NCI-H1930 (cell line): ENCODE measurements at places on chromosomes 11 and 22.
A peak's percentile ranks its signal among the peaks of the same experiment; 100 is the strongest.

- DNase-seq, result no peak
Measured at GRCh38 chr22:44046485-44047141, 22.5 kb downstream of the PARVB start.

GRCh38 chr11:113906038-113906437 lies 1.4 kb downstream of the HTR3B start:
- peak; percentile 48 for DNase-seq

DNA sequence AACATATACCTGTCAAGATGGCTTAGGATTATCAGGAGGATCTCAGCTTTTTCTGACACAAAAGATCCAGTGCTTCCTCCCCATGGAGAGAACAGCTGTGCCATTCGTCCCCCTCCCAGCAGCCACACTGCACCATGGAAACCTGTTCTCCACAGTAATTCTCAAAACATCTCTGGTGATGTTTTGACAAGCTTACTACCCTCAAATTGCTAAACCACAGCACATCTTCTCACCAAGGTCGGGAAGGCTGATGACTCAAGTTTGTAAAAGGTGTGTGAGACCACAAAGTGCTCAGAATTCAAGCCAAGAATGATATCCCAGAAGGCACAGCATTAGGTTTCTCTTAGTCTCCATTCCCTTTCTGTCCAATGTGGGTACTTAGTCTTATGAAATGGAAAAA lies 3.9 kb upstream of the RAB38 start:
- no peak for DNase-seq

- no peak for DNase-seq
Measured at GRCh38 chr11:105073456-105074165, 28.5 kb upstream of the CARD16 start.

DNA sequence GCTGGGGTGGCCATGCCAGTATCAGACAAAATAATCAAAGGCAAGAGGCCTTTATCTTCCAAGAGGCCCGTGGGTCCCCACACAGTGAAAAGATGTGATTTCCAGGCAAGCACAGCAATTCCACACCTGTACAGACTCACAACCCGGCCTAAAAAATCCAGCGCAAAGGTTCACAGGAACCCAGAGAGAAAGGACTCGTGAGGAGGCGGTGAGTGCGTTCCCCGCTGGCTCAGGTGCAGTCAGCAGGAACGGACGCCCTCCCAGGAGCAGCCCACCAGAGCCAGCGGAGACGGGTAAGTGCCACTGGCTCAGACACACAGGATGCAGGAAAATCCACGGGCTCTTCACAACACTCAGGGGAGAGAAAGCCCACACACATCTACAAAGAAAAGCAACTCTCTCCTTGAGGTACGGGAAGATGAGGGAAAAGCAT lies 4.4 kb downstream of the TOLLIP start:
- no peak for DNase-seq

GRCh38 chr22:33688903-33689302 lies 231.4 kb downstream of the LARGE1 start:
- no peak for DNase-seq

DNA sequence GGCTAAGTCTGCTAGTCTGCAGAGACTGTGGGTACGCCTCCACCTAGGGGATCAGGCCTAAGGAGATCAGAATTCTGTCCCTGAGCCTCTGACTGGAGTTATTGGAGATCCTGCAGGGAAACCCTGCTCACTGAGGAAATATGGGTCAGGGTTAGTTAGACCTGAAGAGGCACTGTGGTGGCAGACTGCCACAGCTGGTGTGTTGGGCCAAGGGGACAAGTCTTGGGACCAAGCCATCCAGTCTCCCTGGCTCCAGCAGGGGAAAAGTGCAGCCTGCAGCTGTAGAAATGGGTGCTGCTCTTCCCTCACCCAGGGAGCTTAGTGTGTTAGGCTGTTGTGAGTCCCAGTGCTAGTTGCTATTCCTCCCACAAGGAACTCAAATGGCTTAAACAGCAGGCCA lies 334.8 kb upstream of the LARGE1 start:
- DNase-seq, result no peak

GRCh38 chr22:39839204-39839603 lies 54.4 kb downstream of the ENTHD1 start:
- no peak for DNase-seq

DNA sequence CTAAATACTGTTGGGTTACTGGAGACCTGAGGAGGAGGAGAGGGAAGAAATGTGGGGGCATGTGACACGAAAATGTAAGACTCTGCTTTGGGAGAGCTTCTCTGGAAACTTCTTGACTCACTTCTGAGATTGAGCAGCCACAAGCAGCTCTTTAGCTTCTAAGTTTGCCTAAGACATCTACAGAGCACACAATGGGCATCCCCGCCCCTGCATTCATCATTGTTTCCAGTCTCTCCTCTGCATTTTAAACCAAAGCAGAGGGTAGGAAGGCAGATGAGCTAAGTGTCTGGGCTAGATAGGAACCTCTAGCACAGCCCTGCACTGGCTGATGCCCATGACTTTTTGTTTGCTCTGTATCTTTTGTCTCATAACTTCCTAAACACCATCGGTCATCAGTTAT lies 2.1 kb upstream of the OR52D1 start:
- DNase-seq, result no peak

GRCh38 chr11:125365196-125365931 lies 130.7 kb downstream of the FEZ1 start:
- no peak for DNase-seq

DNA sequence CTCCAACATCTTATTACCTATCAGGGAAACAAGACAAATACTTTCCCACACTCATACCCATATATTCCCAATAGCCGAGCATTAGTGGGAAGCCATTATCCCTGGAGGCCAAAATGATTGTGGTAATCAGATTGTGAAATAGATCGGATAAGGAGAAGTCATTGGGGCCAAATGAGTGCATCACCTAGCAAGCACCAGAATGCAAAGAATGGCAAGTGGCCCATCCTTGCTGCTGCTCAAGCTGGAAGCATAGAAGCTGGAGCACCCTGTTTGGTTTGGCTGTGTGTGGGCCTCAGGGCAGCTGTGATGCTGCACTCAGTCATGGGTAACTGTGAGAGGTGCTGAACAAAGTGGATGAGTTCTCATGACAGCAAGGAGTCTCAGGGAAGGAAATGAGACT lies 18.7 kb upstream of the DBX1 start:
- DNase-seq, result no peak

DNA sequence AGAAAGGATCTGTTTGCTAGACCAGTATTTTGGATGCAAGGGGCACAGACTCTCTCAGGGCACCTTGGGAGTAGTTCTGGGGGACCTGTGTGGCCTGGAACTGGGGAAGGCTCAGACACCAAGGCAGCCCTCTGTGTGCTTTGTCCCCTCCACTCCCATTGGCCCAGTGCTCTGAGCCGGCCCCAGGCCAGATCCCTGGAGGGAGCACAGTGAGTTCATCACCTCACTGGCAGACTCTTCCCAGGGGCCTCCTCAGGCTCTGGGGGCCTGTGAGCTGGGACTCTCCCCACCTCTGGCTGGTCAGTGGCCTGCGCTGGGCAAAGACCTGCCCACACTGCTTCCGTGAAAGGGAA lies 51.7 kb downstream of the CHRDL2 start:
- DNase-seq, result no peak

- no peak for DNase-seq
Measured at GRCh38 chr22:38299770-38300102, 17.5 kb downstream of the CSNK1E start.

DNA sequence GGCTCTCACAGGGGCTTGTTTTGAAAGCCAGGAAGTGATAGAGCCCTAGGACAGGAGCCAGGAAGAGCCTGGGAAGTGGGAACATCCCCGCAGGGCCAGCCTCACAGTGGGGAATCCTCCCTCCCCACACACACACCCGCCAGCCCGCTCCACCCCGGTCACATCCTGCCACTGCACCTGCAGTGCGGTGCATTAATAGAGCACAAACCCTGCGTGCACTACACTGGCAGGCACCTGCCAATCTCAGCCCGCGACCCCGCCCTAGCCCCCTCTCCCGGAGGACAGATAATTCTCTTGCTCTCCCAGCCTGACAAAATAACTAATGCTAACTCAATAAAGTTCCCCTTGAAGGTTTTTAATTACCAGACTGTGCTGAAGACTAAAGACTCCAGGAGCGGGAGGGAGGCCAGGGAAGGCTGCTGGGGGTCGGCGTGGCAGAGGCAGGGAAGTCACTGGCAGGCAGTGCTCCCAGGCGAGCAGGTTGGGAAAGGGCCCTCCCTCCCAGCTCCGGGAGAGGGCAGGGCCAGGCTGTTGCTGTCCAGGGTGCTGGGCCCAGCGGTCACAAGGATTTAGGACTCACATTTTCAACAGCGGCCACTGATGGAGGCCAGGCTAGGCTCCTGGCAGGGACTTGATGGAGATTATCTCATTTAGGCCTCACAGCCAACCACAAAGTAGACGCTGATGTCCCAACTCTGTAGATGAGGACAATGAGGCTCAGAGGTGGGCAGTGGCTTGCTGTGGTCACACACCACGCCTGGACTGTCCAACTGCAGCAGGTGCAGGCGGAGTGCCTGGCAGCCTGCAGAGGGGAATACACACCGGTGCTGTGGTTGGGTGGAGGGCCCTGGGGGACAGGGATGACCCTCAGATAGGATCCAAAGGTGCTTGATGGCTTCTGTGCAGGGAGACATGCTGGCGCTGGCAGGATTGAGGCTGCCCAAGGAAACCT lies 23.9 kb upstream of the TCF20 start:
- DNase-seq, result no peak

DNA sequence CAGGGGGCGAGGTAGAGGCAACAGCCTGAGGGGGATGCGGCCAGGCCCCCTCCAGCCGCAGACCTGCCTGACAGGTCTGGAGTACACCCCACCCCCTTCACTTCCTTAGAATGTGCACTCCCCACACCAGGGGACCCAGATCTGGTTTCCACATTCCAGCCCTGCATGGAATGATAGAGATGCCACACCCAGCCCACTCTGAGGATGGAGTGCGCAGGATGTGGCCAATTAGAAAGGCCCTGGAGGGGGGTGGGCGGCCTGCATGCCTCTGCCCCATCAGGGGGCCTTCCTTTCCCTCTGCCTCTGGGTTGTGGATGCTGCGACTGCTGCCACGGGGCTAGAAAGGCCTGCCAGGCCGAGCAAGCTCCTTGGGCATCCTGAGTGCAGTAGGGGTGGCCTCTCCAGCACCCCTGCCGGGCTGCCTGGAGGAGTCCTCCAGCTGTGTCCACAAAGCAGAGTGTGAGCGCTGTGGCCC lies 28.2 kb upstream of the MGAT3 start:
- no peak for DNase-seq

DNA sequence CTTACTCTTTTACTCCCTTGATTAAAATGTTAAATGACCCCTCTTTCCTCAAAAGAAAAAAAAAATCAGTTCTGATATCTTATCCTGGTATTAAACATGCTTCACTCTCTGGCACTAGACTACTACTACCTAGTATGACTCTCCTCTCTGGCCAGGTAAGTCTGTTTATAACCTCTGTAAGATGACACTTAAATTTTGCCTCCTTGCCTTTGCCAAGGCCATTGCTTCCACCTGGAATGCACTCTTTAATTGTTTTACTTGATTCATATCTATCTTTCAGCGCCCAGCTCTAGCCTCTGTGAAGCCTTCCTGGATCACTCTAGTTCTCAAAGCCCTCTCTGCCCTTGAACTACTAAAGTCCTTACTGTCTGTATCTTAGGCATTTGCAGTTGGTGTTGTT lies 170.4 kb downstream of the ETS1 start:
- no peak for DNase-seq

DNA sequence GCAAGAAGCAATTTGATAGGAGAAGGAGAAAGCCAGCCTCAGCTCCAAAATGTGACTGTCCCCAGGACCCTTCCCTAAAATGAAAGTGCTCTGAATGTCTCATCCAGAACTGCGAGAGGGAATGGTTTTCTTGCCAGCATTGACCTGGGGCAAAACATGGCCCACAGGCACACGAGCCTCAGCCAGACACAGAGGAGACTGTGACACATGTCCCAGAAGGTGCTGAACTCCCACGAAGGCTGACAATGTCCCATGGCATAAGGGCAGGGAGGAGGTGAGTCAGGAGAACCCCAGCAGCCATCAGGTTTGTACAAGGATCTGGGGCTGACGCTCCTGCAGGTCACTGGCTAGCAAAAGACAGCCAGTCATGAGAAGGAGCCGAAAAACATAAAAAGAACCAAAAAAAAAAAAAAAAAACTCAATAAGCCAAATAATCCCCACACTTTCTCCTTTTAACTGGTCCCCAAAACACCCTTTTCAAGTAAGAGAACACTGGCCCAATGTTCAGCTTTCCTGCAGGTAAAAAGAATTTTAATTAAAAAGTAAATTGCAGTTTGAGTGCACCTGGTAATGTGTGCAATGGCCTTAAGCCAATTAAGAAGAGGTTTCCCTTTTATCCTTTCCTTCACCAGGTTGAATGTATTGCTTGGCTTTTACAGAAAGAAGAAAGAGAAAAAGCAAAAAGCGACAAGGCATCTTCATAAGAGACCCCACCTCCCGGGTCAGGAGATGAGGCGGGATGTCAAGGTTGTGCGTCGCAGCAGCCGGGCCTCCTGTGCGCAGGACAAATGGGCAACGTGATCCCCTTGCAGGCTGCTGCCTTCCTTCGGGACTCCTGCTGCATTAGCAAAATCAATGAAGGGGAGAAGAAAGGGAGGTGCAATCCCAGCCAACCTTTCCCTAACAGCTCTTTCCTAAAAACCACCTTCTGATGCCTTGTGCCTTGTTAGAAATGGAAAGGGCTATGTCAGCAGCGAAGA lies 43.6 kb downstream of the GALNT18 start:
- DNase-seq, result no peak

DNA sequence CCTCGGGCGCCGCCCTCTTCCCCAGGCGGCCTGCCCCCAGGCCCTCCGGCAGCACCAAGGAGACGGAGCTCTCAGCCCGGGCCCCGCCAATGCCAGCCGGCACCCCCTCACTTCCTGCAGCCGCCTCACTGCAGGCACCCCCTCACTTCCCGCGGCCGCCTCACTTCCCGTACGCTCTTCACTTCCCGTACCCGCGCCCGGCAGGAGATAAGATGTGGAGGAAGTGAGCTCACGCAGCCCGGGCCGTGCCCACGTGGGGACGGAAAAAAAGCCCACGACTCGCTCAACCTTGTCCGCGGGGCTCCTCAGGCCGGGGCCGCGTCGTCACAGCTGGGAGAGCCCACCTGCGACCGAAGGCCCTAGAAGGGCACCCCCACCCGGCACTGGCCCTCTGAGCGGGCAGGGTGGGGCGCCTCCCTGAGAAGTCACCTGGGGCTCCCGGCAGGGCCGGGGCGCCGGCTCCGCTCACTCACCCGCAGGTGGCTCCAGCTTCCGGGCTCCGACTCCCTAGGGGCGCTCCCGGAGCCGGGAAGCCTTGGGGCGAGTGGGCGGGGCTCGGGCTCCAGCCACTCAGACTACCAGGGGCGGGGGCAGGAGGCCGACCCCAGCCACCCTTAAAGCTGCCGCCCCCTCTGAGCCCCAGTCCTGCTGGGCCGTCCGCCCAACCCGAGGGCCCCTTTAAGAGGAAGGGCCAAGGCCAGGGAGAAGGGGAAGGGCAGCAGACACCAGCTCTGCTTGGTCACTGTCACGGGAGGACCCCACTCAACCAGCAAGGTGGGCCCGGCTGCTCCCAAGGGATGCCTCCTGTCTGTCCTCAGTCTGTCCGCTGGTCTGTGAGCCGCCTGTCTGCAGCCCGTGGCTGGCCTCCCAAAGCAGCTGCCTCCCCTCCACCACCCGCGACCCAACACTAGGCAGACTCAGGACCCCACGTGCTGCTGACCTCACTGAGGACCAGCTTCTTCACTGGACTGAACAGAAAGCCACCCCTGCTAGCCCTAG lies 31.4 kb downstream of the PISD start:
- no peak for DNase-seq
